ENCODE measurements at places on chromosomes 6 and 20. TPM values are rescaled to one million over a fixed set of nuclear protein-coding genes. Genes with fewer than 3 reads are reported as not detected.

DNA sequence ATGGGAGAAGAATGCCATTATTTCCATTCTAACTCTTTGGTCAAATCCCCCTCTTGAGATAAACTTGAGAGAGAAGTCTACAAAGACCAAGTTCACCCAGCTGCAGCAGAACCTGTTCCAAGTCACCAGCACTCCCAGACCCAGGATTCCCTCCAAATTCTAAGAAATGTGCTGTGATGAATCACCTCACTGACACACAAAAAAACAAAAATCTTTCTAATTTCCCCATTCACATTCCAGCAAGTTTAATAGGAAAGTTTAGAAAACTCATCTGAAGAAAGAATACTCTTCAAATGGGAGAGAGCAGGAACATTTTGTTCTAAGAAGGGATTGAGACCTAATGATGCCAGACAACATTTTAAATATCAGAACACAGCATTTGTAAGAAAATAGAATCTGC, 213.6 kb upstream of the PLCB4 start:
- DNase-seq = peak; percentile 68

- no peak for DNase-seq
Measured at GRCh38 chr6:117870486-117871242, 36.4 kb upstream of the SLC35F1 start.

DNA sequence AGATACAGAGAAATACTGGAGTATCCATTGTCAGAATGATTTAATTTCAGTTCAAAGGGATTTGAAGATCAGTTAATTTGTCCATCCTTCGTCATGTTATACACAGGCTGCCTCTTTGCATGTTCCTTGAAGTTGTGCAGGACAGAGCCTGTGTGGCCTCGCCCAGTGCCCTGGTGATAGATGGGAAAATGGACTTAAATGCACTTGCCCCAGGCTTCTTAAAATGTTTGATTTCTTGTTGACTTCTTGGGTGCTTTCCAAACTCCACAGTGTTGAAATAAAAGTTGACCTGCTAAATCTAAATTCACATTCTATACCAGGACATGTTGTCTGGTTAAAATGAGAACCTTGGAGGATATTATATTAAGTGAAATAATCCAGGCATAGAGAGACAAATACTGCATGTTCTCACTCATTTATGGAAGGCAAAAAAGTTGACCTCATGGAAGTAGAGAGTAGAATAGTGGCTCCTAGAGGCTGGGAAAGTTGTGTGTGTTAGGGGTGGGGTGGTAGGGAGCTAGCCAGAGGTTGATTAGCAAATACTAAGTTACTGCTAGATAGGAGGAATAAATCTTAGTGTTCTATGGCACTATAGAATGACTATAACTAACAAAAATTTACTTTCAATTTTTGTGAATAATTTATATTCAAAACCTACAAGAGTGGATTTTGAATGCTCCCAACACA, 25.3 kb downstream of the MARCKS start:
- DNase-seq = no peak

- DNase-seq = no peak
Measured at GRCh38 chr6:33985313-33985751, 160.6 kb downstream of the GRM4 start.

DNA sequence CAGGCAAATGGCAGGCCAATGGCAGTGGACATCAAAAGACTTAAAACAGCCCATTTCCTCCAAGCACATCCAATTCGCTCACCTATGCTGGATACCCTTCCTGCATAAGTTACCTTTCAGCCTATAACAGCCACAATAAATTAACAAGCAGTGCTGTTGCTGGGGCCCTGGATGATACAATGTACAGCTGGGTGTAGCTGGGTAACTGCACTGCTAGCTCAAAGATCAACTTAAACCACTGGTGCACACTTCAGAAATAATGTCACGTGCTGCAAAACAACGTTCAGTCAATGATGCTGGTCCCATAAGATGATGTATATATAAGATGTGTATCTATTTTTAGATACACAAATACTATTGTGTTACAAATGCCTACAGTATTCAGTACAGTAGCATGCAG, 13.6 kb downstream of the IL20RA start:
- no peak for DNase-seq

DNA sequence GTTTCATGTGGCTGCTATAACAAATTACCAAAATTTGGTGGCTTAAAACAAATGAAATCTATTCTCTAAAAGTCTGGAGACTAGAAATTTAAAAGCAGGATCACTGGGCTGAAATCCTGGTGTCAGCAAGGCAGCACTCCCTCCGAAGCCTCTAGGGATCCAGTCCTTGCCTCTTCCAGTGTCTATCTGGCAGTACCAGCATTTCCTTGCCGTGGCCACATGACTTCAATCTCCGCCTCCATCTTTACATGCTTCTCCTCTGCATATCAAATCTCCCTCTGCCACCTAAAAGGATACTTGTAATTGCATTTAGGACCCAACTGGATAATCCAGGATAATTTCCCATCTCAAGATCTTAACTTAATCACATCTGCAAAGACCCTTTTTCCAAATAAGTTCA, 30.2 kb downstream of the ARHGAP18 start:
- DNase-seq = no peak

DNA sequence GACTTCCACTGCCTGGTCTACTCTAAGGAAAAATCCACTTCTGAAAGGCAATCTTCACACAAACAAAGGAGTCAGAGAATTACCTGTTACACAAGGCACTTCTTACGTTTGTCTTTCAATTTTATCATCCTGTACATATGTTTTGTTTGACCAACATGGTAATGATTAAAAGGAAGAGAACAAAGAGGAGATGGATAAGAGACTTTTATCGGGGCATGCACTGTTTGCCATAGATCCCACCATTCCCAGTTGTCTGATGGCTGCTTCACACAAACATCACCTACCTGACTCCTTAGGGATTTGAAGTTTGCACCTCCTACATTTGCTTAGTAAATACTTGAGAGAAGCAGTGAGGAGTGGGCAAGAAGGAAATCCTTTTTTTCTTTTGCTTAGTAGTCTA, 87.1 kb downstream of the BFSP1 start:
- DNase-seq = no peak

GRCh38 chr6:128567029-128567428, 46.6 kb upstream of the PTPRK start:
- no peak for DNase-seq

DNA sequence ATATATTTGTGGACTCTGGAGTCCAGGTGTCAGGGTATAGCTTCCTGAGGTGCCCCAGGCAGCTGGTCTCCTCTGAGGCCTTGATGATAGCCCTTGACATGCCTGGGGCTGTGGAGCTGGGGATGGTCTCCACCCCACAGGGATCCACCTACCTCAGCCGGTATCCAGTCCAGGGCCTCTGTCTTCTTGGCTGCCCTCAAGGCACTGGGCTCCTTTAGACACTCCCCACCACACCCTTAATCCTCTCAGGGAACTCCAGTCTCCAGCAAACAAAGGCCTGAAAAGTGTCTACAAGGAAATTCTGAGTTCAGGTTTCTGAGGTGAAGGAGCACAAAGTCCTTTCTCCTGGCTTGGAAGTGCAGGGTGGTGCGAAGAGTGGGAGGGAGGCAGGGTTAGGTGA, 44.6 kb upstream of the DDR1 start:
- no peak for DNase-seq

DNA sequence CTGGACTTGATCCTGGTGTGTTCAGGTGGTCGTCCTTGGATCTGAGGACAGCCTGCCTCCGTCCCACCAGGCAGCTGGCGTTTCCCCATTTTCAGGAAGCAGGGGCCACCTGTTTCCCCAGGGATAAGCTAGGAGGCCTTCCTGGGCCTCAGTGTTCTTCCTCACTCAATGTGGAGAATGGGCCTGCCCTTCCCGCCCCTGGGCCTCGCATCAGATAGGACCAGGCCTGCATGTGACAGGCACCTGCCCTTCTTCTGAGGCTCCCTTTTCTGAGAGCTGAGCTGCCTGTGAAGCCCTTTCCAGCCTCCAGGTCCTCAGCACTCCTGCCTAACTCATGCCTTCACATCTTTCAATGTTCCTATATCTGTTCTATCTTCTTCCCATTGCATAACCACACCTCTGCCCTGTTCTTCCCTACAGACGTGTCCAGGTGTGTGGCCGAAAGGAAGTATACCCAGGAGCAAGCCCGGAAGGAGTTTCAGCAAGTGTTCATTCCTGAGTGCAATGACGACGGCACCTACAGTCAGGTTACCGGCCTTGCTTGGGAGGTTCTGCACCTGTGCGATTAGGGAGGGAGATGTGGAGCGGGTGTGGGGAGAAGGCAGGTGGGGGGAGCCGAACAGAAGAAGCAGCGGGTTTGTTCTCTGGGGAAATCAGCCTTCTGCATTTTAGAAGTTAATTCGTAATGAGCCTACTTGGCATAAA, 85.1 kb downstream of the SMOC2 start:
- DNase-seq = no peak

- no peak for DNase-seq
Measured at GRCh38 chr6:40722091-40722490, 134.9 kb upstream of the LRFN2 start.

DNA sequence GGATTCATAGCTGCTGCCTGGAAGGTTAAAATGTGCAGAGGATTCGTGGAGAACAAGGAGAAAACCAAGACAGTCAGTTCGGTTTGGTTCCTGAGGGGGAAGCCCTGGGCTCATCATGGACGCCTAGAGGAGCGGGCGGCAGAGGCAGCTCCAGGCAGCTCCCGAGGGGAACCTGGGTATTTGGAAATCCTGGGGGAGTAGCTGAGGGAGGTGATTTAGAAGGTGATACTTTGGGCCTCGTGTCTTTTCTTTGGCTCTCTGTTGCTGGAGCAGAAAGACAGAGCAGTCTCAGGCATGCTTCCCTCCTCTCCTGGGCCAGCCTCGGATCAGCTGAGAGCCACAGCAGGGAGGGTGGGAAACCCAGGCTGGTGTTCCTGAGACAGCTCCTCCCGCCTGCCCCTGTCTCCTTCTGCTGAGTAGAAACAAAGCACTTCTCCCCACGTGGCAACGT, 139.5 kb downstream of the DLL1 start:
- DNase-seq = no peak

- peak; percentile 34 for DNase-seq
Measured at GRCh38 chr20:4681991-4682401, 39.7 kb upstream of the PRND start.

DNA sequence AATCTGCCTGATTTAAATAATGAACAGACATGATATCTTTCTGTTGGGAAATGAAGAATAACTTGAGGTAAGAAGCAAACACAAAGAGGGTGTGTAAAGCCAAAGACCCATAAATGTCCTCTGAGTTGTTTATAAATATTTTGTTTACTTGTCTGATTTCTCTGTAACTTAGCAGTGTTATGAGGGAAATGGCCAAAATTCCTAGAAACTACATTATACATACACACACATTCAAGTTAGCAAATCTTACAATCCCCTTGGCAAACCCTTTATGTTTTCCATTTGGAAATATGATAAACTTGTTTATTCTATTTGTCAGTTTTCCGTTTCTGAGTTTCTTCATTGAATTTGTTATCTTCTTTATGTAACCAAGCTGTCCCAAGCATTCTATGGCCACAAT, 81.4 kb upstream of the TCF21 start:
- no peak for DNase-seq

- DNase-seq = no peak
Measured at GRCh38 chr6:157974967-157975366, 6.7 kb upstream of the SYNJ2 start.

DNA sequence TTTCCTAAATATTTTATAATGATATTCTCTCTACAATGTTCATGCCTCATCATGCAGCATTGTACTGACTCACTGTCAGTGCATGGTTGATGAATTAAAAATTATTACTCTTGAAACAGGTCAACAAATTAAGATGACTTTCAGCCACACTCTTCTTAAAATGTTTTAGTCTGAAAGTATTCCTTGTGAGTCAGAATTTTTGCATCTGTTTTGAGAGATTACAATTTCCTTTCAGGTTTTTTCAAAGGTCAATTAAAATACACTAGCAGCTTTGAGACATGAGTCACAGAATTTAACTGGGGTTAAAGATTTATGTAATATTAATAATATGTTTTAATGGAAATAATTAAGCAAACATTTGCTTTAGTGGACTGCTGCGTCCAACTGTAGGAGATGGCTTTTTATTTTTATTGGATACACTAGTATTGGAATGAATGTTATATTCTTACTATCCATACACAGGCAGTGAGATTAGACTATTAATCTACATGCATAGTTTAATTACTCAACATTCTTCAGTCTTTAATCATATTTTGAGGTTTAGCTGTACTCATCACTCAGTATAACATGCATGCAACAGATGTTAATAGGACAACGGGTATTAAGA, 9.7 kb downstream of the COL12A1 start:
- peak; percentile 85 for DNase-seq

Gene MMP24OS
- 79.8 TPM for total RNA-seq

Gene UBE3D
- total RNA-seq = 6.8 TPM

Gene SRSF12
- 7.0 TPM for total RNA-seq

Gene POFUT1
- 65.5 TPM for total RNA-seq

Gene KCNQ2
- 11.5 TPM for total RNA-seq

Gene SAMD3
- total RNA-seq = 0.45 TPM

Gene PACSIN1
- total RNA-seq = 0.46 TPM

Gene EDN3
- total RNA-seq = not detected

Gene ZC3H12D
- 0.10 TPM for total RNA-seq
